ENCODE measurements at places on chromosomes 2 and 18. TPM values are rescaled to one million over a fixed set of nuclear protein-coding genes. Genes with fewer than 3 reads are reported as not detected.

DNA sequence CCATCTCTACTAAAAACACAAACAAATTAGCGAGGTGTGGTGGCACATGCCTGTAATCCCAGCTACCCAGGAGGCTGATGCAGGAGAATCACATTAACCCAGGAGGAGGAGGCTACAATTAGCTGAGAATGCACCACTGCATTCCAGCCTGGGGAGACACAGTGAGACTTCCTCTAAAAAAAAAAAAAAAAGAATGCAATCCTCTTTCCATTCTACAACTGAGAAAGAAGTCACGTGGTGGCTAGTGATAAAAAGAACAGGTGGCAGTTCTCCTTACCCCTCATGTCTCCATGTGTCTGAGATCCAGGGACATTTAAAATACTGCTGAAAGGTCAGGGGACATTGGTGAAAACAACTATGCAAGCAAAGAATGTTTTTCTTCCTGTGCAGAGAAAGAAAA is 24.4 kb upstream of the GPR39 start:
- no peak for DNase-seq

Gene CAPN14
- 0.20 TPM for total RNA-seq

- no peak for DNase-seq
These were observed 15.5 kb upstream of the ACTR2 start for GRCh38 chr2:65212115-65212514.

Gene MXD1
- total RNA-seq = 16.0 TPM

GRCh38 chr2:81549646-81550045 is 1245.1 kb upstream of the LRRTM1 start:
- no peak for DNase-seq

DNA sequence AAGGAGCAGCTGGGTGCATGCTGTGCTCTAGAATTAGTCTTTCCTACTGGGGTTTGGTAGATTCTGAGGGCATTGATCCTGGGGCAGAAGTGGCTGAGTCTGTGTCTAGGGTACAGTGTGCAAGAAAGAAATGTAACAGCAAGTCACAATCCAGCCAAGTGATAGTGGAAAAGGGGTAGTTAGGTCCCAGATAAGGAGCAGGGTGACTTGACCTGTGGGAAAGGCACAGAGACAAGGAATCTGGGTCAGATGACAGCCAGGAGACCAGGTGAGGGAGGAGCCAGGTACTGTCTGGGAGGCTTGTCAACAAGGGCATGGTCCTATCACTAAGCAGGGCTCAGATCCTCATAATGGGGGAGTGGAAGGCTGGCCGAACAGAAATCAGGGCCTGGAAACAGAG is 8.1 kb downstream of the IL37 start:
- no peak for DNase-seq

Gene GREB1
- 0.10 TPM for total RNA-seq

DNA sequence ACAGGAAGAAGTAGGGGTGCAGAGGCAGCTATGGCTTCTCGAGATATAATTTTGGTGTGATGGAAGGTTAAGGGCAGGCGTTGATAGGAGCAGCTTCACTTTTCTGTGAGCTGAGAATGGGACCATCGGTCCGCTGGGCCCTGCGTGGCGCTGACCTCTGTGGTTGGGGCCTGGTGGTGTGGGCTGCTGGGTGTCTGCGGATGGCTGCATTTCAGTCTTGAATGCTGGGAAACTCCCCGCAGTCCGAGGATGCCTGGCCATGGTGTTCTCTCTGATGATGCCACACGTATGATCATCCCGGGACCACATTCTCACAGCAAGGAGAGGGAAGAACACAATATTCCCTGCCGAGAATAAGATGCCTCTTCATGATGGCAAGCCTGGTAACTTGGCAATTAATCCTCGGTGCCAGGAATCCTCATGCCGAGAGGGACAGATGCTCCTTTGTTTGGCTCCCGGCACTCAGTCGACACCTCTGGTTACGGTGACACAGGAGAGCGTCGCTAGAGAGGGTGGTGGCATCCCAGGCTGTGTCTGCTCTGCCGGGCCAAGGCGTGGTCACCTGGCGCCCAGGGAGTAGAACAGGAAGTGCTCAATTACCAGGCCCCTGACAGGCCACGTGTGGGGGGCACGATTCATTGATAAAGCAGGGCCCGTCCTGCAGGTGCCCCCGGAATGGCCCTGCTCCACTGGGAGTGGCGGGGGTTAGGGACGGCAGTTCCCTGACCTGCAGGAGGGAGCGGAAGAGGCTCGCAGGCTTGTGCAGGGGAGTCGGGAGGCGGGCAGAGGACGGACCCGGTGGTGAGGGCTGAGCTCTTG is 119.4 kb upstream of the CTDP1 start:
- DNase-seq = no peak

- no peak for DNase-seq
These were observed 378.4 kb downstream of the LPIN1 start for GRCh38 chr2:12124790-12125189.

Gene SERPINB7
- not detected for total RNA-seq

DNA sequence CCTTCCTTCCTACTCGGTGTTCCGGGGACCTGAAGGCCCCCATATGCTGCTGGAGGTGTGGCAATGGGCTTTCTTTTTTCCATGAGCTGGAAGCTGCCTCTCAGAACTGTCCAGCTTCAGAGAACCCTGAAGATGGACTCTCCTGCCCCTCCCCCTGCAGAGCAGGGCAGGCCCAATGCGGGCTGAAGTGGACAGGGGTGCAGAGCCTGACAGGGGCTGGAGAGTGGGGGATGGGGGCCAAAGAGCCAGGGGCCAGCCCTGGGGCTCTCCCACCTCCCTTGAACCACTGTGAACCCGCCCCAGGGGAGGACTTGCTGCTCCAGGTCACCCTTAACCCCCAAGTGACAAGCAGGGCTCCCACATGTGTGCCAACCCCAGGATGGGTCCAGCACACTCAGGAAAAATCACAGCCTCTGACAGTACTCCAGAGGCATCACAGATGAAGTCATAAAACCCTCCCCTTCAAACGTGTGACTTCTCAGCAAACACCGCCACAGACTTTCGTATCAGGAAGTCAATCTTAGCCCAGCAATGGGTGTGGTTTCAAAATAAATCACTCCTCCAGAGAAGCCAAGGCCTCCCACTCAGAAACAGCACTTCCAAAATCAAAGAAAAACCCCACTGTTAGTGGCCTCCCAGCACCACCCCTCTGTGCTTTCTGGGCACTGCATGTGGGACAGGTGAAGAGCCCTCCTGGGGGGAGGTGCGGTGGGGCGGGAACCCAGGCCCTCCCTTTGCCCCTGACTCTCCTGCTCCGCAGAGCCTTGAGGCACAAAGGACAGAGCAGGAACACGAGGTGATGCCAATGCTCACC is 135.8 kb downstream of the HDAC4 start:
- peak; percentile 74 for DNase-seq

GRCh38 chr18:76722224-76723061 is 99.9 kb upstream of the ZNF236 start:
- DNase-seq = no peak

- DNase-seq = no peak
These were observed 513.9 kb upstream of the NXPH2 start for GRCh38 chr2:139293992-139294548.

Gene MRO
- not detected for total RNA-seq

Gene GPR75
- 3.7 TPM for total RNA-seq

Gene FAM210A
- total RNA-seq = 29.5 TPM

Gene MRPS5
- 93.6 TPM for total RNA-seq

DNA sequence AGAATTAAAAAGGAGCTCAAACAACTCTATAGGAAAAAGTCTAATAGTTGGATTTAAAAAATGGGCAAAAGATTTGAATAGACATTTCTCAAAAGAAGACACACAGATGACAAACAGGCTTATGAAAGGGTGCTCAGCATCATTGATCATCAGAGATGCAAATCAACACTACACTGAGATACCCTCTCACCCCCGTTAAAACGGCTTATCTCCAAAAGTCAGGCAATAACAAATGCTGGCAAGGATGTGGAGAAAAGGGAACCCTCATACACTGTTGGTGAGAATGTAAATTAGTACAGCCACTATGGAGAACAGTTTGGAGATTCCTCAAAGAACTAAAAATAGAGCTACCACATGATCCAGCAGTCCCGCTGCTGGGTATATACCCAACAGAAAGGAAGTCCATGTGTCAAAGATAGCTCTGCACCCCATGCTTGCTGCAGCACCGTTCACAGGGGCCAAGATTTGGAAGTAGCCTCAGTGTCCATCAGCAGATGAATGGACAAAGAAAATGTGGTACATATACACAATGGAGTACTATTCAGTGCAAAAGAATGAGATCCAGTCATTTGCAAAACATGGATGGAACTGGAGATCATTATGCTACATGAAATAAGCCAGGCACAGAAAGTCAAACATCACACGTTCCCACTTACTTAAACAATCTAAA is 46.7 kb upstream of the B3GNT7 start:
- no peak for DNase-seq

Gene CELF4
- not detected for total RNA-seq

- peak; percentile 6 for DNase-seq
These were observed 59.7 kb upstream of the PDK1 start for GRCh38 chr2:172496160-172496608.

Gene BCL11A
- total RNA-seq = not detected

Gene EDAR
- total RNA-seq = 2.3 TPM

- DNase-seq = no peak
These were observed 65.8 kb upstream of the ATL2 start for GRCh38 chr2:38442643-38443541.

GRCh38 chr2:81894451-81894990 is 1590.0 kb upstream of the LRRTM1 start:
- DNase-seq = no peak

Gene ALLC
- not detected for total RNA-seq

DNA sequence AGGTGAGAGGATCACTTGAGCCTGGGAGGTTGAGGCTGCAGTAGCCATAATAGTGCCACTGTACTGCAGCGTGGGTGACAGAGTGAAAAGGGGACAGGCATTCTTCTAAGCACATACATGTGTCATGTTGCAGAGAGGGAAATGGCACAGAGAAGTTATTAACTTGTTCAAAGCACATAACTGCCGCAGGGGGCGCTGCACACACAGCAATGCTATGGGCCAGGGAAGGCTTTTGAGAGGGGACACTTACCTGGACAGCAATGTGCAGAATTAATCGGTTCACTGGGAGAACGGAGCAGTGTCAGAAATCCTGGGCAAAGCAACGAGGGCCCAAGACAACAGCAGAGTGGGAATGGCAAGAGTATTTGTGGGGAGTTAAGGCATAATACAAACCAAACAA is 2.4 kb downstream of the SCYGR8 start:
- no peak for DNase-seq

- DNase-seq = no peak
These were observed 23.4 kb downstream of the MBOAT2 start for GRCh38 chr2:8980096-8980495.

GRCh38 chr2:202847693-202848524 is 23.7 kb downstream of the ICA1L start:
- DNase-seq = no peak

- no peak for DNase-seq
These were observed 144.3 kb upstream of the MAP3K20 start for GRCh38 chr2:172931256-172931894.

Gene VWC2L
- not detected for total RNA-seq

Gene OSR1
- total RNA-seq = not detected

DNA sequence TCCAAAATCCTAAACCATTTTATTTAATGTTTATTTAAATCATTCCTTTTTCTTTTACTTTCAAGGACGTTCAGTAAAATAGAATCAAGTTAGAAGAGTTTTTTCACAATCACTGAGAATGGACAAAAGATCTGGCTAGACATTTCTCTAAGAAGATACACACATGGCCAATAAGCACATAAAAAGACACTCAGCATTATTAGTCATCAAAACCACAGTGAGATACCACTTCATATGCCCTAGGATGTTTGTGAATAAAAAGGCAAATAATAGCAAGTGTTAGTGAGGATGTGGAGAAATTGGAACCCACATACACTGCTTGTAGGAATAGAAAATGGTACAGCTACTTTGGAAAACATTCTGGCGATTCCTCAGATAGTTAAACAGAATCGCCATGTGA is 76.1 kb downstream of the RHBDD1 start:
- DNase-seq = no peak
